Lower lobe of right lung (tissue), 2 donors: ENCODE measurements at places on chromosomes 16 and 17. TPM values are rescaled to one million over a fixed set of nuclear protein-coding genes. Genes with fewer than 3 reads are reported as not detected.

DNA sequence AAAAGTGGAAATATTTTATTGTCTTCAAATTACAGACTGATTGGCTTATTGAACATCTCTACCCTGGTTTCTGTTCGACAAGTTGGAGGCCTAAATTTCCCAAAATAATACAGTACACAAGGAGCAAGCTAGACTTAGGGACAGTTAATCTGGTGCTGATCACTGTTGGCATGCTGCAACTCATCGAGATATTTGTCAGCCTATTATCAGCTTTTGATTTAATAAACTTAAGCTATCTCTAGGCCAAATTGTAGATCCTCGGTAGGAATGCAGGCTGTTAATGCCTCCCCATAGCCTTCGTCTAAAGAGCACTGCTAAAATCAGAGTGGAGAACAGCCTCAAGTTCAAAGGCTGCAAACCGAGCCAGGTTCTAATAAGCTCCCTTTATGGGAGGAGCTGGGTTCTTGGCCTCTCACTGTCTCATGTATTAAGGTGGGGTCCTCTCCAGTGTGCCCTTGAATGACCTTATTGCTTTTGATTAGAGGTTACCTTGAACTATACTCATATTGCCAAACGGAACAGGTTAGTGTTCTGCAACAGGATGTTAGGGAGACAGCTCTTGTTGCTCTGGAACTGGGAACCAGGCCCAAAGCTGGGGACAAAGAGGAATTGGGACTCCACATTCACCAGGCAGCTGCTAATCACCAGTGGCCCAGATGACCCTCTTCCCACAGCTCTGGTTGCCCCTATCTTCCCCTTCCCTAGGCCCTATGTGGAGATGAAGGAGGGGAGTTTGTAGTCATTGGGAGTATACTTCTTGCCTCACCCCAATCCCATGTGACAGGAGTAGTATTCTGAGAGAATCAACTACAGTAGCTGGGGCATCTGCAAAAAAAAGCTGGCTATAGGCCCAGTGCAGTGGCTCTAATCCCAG, 69.5 kb upstream of the NOL11 start:
- DNase-seq, result no peak

GRCh38 chr17:1783271-1783670, 21.4 kb downstream of the SERPINF1 start:
- peak; percentile 76 for DNase-seq

ZNF597 gene
- total RNA-seq, result 4.4 TPM

WNT9B gene
- total RNA-seq, result 0.80 TPM

KRT31 gene
- total RNA-seq, result not detected

C17orf67 gene
- total RNA-seq, result 3.6 TPM

TRPV2 gene
- 120 TPM for total RNA-seq

- DNase-seq, result no peak
These were observed 6.3 kb downstream of the SLFN12L start for GRCh38 chr17:35531160-35531559.

GRCh38 chr17:70483624-70484023, 314.3 kb downstream of the KCNJ2 start:
- no peak for DNase-seq

RPH3AL gene
- 38.7 TPM for total RNA-seq

FOXF1 gene
- total RNA-seq, result 31.2 TPM

PIRT gene
- not detected for total RNA-seq

GRCh38 chr17:17381446-17382064, 78.4 kb downstream of the NT5M start:
- no peak for DNase-seq

DNA sequence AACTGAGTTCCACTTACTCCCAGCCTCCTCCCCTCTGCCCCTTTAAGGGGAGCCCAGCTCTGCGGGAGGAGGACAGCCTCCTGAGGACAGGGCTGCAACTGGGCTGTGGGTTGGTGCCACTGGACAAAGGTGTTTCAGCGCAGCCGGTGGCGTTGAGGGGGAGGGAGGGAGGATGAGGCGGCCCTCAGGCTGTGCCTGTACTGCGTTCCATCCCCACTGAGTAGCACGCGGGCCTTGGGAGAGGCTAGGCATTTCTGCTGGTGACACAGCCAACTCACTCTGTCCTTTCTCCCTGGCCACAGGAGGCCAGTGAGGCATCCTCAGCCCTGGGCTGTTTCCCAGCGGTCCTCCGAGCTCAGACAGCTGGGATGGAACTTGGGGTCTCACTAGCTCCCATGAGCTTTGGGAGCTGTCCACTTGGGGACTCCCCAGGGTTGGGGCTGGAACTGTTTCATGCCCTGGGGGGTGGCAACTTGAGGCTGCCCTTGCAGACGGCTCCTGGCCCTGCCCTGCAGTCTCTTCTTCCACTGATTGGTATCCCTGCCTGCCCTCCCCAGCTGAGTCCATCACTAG, 70.5 kb downstream of the MPRIP start:
- DNase-seq, result no peak

DNA sequence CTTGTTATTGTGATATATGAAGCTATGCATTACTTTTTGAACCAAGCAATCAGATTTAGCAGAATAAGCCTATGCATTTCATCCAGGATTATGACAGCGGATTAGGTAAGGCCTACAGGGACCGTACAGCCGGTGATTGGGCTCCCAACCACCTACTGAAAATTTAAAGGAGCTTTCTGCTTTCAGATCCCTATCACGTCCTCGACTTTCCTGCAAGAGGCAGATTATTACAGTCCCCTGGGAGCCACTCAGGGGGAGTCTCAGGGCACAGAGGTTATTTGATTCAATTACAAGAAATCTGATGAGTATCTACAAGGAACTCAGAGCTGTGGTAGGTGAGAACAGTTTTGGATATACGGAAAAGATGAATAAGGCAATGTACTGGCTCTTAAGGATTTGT, 80.7 kb downstream of the HS3ST3B1 start:
- no peak for DNase-seq

DNA sequence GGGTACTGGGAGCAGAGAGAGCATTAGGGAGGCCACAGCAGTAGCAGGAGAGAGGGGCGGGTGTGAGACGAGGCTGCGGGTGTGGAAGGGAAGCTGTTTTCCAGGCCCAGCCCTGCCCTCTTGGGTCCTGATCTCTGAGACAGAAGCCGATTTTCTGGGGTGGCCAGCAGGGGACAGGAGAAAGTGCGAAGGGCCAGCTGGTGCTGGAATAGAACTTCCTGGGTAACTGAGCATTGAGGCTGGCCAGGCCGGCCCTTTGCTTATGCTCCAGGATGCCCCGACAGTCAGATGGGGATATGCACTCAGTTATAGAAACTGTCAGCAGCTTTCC, 804 bp downstream of the BTBD17 start:
- DNase-seq, result no peak

KRT33B gene
- total RNA-seq, result not detected

WDR59 gene
- total RNA-seq, result 49.5 TPM

- no peak for DNase-seq
These were observed 440.9 kb upstream of the MAF start for GRCh38 chr16:80041410-80041809.

DNA sequence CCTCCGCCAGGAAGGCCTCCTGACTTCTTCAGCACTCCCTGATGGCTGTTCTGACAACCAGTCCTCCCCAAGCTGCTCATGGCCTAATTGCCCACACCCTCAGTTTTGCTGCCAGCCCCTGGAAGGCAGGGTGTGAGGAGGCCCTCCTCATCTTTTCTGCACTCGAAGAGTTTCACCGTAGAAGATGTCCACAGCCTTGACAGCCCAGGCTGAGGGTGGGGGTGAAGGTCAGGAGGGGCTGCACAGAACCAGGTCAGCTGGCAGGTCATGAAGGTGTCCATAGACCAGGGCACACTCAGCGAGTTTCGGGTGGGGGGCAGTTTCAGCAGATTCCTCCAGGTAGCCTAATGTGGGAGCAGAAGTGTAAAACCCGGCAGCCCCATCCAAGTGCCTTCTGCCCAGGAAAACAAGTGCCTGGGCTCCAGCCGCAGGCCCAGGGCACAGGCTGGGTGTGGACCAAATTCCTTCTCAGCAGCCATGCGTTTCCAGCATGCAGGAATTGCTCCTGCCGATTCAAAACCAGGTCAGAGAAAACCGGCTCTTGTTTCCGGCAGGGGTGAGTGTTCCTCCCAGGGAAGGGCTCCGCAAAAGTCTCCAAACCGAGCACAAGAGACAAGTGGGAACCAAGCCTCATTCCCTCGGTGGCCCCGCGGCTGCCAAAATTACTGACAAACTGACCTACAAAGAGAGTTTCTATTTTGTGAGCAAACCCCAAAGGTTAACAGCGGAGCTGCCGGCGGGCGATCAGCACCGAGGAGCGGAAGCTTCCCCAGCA, 228.8 kb downstream of the C16orf78 start:
- DNase-seq, result no peak

DNA sequence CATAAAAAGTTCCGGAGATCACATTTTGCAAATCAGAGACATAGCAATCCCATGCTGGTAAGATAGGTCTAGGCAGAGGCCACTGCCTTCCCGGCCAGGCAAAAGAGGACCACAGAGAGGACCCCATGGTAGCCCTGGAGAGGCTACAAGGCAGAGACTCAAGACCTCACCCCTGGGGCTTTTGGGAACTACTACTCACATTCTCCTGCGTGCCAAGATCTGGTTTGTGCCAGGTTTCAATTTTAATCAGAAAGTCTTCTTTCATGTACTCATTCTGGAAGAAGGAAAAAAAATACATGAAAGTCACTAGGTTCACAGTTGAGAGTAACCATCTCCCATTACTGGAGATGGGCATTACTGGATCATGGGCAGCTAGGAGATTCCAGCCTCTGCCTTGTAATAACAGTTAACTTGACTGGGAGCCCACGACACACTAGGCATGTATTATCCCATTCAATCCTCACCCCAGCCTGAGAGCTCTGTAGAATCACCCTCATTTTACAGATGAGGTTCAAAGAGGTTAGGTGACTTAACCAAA, 21.2 kb downstream of the PITPNA start:
- no peak for DNase-seq

- no peak for DNase-seq
These were observed 427.1 kb downstream of the ZFHX3 start for GRCh38 chr16:72620853-72621252.

DNA sequence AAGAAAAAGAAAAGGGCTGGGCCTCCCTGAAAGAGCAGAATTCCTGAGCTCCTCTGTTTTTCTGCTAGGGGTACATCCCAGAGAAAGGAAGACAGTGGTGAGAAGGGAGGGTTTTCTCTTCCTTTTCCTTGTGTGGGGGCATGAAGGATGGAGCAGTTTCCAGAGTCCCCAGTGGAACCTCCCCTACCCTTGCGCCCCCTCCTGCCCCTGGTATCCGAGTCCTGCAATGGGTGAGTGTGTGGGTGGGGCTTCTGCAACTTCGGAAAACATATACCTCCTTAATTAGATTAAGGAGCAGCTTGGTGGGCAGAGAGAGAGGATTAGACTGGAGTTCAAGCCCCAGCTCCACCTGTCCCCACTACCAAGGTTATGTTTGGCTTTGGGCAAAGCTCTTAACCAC, 5.4 kb upstream of the GIP start:
- DNase-seq, result no peak

DNA sequence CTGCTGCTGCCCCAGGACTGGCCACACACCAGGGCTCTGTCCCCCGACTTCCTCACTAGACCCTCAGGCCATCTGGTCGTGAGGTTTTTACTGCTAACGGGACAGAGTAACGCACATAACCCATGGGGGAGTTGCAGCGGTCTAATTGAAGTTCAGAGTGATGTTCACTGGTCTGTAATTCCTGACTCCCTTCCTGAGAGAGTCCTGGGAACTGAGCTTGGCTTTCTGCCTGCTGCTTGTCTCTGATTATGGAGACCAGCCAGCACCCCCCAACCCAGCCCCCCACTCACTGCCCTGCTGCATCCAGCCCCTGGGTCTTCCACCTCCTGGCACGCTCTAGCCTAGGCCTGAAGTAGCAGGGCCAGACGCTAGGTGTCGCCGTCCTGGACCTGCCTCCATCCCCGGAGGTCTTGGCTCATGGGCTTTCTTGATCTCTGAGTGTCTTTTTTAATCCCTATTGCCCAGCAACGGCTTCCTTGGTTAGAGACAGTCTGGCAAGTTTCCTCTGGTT, 192.9 kb downstream of the CCDC182 start:
- no peak for DNase-seq

PMM2 gene
- total RNA-seq, result 39.3 TPM
